ENCODE measurements at places on chromosomes 3 and 15. TPM values are rescaled to one million over a fixed set of nuclear protein-coding genes. Genes with fewer than 3 reads are reported as not detected.

The HTR3E gene
- 0.03 TPM for polyA plus RNA-seq

The CAMK1 gene
- polyA plus RNA-seq = 36.9 TPM

DNA sequence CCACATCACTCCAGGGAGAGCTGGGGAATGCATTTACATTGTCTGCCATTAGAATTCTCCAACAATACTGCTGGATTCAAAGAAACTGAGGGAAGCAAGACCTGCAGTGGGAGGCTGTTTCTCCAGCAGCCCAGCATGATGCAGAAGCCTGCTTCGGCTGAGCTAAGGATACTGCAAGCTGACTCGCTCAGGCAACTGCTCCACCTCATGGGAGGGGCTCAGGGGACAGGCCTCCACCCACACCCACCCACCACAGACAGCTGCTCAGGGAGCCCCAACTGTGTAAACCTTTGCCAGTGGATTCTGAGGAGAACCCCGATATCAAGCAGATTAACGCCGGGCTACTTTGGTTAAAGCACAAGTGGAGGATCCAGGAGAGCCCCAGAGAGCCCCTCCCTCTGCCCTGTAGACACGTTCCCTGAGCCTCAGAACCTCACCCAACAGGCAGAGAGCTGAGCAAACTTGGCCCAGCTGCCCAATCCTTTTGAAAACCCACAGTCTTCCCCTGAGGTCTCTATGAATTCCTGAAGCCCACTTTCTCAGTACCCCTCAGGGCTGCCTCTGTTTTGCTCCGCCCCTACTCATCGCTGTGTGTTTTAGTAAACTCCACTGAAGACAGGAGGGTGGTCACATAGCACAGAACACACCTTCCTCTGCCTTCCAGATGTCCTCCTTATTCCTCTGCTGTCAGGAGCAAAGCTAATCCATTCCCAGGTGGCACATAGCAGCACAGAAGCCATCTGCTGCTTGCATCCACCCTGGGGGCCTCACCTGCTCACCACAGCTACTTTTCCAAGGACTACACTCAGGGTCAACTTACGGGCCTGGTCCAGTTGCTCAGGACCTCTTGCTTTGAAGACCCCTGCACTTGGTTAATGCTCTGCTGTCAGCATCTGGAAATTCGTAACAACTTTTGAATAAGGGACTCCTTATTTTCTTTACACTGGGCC lies 269.0 kb downstream of the ABHD5 start:
- DNase-seq = peak; percentile 31

DNA sequence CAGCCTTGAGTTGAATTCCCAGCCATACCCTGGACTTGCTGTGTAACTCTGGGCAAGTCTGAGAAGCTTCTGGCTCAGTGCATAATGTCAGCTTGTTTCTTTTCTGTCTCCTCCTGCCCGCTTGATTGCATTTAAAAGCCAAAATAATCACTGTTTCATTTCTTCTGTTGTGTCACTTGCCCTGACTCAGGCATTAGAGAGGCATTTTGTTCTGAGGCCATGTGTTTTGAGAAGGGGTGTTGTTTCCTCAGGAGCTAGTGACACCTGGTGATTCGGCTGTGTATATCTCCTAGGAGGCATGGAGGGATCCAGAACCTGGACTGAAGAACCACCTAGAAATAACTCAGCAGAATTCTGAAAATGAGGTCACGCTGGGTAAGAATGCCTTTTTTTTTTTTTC lies 16.0 kb downstream of the WDR73 start:
- no peak for DNase-seq

DNA sequence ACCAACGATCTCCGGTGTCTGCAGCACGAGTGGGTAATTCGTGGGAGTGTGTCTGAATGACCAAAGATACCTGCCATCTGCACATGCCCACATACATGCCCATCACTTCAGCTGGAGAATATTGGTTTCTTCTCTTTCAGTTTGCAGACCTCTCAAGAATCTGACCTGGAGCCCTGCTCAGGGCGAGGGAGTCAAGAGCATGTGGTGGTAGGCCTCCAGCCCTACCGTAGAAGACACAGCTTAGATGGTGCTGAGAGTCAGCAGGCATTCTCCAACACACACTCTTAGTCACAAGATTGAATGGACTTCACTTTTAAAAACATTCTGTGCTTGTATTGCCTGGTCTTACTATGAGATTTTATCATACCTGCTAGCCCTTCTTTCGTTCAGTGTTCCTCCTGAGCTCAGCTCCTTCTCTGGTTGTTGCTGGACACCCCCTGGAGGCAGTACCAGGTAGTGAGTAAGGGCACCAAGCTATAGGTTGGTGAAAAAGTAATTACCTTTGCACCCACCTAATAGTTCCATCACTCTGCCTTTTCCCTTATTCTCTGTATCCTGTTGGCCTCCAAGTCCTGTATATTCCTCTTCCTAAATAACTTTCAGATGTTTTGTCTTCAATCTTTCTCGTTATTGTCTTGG lies 252.0 kb downstream of the CACNA2D3 start:
- no peak for DNase-seq

GRCh38 chr3:26106228-26106627 lies 316.3 kb downstream of the OXSM start:
- no peak for DNase-seq

DNA sequence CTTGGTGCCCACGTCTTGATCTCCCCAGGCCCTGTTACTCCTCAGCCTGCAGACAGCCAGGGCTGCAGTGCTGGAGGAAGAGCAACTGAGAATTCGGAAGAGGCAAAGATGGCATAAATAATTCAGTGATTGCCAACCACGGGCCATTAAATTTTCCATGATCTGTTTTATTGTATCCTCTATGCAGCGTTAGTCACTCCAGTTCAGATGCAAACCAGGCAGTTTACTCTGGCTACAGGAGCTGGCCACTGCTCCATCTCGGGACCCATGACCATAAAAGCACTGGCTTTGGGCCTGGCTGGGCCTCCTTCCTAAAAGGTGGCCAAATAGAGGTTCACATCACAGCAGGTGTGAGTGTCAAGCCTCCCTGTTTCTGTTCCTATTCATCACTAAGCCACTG lies 137.6 kb upstream of the TLE3 start:
- no peak for DNase-seq

- DNase-seq = no peak
These were observed 245.6 kb upstream of the PEX5L start for GRCh38 chr3:180282386-180282785.

The SHISA5 gene
- 200 TPM for polyA plus RNA-seq

The PP2D1 gene
- 0.39 TPM for polyA plus RNA-seq

GRCh38 chr15:51755790-51756189 lies 4.4 kb downstream of the TMOD2 start:
- DNase-seq = no peak

The ADIPOQ gene
- not detected for polyA plus RNA-seq

DNA sequence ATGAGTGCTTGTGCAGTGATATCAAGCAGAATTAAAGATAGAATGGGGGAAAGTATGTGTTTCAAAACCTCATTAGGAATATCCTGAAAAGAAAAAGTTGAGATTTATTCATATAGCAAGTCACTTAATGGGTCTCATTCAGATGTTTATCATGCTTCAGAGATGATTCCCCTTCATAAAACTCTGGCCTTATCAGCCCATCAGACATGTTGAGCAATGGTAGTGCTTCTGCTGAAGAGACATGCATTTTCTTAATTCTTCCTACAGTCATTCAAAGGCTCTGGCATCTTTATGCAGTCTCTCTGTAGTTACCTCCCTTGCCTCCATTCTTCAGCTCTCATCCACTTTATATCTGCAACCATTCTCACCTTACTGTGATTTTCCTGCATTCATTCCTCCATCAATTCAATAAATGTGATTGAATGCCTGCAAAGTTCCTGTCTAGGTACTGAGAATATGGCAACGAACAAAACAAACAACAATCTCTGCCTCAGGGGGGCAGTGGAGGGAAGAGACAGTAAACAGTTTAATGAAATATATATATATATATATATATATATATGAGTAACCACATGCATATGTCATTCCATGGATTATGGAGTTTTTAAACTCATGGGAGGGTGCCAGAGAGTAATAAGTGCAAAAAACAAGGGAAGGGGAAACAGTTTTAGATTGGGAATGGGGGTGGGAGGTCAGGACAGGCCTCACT lies 138.5 kb downstream of the NECTIN3 start:
- DNase-seq = no peak

DNA sequence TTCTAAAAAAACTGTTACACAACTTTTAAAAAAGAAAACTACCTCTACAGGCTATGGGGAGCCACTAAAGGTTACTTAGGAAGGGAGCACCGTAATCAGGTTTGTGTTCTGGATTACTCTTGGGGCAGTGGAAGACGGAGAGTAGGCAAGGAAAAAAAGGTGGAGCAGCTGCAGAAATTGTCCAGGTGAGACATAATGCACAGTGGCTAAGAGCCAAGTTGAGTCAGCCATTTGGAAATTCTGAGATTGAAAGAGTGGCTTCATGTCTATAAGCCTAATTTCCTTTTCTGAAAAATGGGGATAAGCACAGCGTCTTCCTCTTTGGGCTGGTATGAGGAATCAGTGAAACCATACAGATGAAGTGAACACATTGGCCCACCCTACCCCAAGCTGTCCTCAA lies 195.2 kb downstream of the CADPS start:
- no peak for DNase-seq

GRCh38 chr15:34804113-34804512 lies 8.8 kb upstream of the ACTC1 start:
- no peak for DNase-seq

- DNase-seq = no peak
These were observed 165.3 kb upstream of the BHLHE40 start for GRCh38 chr3:4813909-4814304.

The HIGD2B gene
- not detected for polyA plus RNA-seq

DNA sequence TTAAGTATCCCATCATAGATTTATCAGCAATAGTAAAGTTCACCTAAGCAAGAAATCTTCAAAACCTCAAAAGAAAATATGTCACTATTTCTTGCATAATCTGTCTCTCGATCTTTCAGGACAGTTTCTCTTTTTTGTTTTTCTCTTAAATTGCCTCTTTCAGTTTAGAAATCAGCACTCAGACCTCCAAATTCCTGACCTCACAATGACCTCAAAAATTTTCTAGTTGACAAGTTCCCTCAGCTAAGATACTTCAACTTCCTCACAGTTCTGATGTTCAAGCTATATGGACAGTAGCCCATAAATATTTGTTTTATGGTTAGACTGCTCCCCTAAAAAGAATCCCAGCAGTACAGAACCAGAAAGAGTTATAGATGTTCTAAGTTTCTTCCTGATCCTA lies 24.1 kb downstream of the SLC24A5 start:
- no peak for DNase-seq

- no peak for DNase-seq
These were observed 73.0 kb downstream of the MYO9A start for GRCh38 chr15:72044956-72045355.

The PDIA5 gene
- polyA plus RNA-seq = 39.6 TPM

DNA sequence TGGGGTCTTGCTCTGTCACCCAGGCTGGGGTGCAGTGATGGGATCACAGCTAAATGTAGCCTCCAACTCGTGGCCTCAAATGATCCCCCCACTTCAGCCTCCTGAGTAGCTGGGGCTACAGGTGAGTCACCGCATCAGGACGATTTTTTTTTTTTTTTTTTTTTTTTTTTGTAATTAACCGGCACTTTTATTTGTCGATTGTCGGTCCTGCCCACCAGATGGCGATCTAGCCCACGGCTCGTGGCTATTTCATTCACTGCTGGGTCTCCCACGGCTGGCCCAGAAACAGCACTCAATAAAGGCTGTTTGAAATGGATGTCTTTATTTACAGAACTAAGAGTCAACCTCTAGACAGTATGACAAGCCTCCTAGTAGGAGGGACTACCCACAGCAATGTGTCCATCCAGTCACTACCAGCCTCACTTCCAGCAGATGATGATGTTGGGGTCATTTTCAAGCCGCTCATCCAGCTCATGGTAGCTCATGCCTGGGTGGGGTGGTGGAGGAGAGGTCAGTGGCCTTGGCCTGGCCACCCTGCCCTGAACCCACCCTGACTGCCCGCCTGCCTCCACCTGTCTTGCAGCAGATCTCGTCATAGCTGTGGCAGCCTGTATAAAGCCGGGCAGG lies 1.8 kb upstream of the ZMYND10 start:
- DNase-seq = peak; percentile 64

DNA sequence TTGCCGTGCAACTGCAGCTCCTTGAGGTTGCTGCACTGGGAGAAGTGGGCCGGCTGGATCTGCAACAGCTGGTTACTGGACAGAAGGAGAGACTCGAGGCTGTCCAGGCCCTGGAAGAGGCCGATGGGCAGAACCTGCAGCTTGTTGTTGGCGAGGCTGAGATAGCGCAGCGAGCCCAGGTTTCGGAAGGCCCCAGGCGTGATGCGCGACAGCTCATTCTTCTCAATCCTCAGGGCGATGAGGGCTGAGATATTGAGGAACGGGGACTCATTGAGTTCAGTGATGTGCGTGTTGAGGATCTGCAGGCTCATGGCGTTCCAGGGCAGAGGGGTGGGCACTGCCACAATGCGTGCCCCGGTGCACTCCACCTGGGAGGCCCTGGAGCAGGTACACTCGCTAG lies 9.0 kb downstream of the LRRC15 start:
- no peak for DNase-seq

- DNase-seq = no peak
These were observed 73.1 kb downstream of the TNIK start for GRCh38 chr3:171387062-171387461.

DNA sequence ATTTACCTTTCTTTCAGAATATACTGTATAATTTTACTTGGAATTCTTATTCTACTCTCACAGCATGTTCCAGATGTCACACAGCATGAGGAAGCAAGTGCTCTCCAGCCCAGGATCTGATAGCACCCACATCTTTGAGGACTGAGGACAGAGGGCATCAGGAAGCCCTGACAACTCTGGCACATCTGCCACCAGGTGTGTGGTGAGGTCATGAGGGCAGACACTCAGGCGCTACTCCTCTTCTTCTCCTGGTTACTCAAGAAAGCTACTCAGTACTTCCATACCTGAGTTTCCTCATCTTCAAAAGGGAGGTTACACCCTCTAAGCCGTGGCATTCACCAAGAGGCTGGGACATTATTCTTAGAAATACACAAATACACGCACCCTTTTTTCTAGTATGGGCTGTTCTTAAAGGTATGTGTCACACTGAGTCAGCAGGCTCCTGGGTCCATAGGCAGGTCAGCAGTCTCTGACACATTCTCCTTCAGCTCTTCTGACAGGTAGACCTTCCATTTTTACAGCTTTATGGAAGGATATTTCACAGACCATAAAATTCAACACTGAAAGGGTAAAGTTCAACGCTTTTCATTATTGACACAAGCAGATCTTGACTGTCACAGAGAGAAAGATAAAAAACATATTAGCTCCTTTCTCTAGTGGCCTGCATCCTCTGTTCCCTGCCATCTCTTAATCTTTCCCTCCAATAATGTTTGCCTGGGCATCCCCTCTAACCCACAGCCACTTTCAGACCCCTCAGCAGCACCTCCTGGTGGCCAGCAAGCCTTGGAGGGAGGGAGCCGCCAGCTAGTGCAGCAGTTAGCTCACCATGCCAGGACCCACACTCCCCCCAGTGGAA lies 103.2 kb upstream of the TJP1 start:
- DNase-seq = peak; percentile 98
